T-cell (primary cell): ENCODE measurements at places on chromosomes 16 and 17.

DNA sequence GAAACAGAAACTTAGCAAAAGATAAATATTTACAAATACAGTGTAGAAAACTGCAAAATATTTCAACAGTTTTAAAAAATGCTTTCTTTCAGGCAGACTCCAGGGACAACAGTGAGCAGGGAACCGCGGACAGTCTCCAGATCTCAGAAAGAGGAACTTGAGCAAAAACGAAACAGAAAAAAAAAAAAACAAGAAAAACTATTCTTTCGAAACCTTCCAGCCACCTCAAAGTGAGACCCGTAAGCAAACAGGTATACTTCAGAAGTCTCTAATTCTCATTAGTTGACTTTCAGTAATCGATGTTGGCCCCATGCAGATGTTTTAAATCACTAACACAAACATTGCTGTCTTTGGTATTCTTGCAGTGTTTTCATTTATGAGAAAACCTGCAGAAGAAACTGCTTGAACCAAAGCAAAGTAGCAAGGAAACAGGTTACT, 15.7 kb upstream of the CCL1 start:
- DNase-seq = no peak

- no peak for DNase-seq
These were observed 4.9 kb upstream of the STAT5A start for GRCh38 chr17:42283241-42284023.

DNA sequence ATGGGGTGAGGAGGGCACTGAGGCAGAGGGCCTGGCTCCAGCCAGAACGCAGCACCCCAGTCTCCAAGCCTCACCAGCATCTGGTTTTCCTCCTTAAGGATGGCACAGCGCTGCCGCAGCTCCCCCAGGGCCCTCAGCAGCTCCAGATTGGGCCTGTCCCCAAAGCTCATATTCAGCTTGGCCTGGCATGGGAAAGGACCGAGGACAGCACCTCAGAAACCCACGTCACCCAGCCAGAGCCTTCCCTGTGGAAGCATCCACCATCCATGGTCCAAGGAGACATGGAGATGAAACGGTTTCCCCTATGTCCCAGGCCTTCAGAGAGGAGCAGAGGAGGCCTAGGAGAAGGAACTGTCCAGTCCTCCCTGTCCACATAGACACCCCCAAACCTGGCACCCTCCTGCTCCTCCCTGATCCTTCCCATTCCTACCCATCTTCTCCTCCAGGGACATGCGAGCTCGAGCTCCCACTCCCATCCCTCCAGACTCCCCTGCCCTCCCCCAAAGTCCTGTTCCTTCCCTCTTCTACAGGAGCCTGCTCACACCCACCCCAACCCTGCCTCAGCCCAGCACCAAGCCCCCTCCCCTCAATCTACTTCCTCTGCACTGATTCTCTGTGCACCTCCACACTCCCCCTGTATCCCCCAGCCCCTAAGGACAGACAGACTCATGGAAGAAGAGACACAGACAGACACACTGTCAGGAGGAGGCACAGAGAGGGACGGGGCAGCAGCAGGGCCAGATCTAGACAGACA, 1.8 kb downstream of the TSPOAP1 start:
- no peak for DNase-seq

DNA sequence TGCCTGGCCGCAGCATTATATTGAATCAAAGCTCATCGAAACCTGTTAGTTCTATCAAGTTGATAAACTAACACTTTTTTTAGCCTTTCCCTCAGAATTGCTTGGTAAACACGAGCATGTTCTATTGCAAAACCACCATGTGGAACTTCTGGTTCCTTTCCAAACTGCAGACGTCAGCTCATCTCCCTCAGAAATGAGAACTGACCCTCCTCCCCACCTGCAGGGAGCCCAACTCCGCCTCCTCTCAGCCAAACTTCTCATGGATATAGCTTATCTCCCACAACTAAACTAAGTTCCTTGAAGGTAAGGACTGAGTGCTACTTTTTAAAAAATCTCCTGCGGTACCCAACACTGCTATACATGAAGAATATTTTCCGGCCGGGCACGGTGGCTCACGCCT, 6.7 kb downstream of the SHMT1 start:
- no peak for DNase-seq

GRCh38 chr16:54027558-54027957, 259.0 kb downstream of the IRX3 start:
- DNase-seq = no peak

- peak; percentile 78 for DNase-seq
These were observed 1.4 kb downstream of the EIF5A start for GRCh38 chr17:7308625-7309433.

GRCh38 chr16:80151722-80152111, 389.1 kb upstream of the DYNLRB2 start:
- DNase-seq = no peak

GRCh38 chr16:50706250-50706649, 12.8 kb downstream of the NOD2 start:
- no peak for DNase-seq

- DNase-seq = no peak
These were observed 243.9 kb downstream of the CDH8 start for GRCh38 chr16:61792194-61792909.

GRCh38 chr17:9771465-9771864, 19.9 kb downstream of the DHRS7C start:
- no peak for DNase-seq

- DNase-seq = no peak
These were observed 76.3 kb downstream of the AMFR start for GRCh38 chr16:56349086-56349415.

GRCh38 chr16:7532534-7532933, 199.9 kb downstream of the RBFOX1 start:
- no peak for DNase-seq

GRCh38 chr16:83676086-83676485, 131.7 kb upstream of the HSBP1 start:
- DNase-seq = no peak

- DNase-seq = peak; percentile 31
These were observed 92.3 kb downstream of the PITPNC1 start for GRCh38 chr17:67469208-67469980.

GRCh38 chr17:83081684-83082201, 2.3 kb downstream of the METRNL start:
- peak; percentile 49 for DNase-seq

DNA sequence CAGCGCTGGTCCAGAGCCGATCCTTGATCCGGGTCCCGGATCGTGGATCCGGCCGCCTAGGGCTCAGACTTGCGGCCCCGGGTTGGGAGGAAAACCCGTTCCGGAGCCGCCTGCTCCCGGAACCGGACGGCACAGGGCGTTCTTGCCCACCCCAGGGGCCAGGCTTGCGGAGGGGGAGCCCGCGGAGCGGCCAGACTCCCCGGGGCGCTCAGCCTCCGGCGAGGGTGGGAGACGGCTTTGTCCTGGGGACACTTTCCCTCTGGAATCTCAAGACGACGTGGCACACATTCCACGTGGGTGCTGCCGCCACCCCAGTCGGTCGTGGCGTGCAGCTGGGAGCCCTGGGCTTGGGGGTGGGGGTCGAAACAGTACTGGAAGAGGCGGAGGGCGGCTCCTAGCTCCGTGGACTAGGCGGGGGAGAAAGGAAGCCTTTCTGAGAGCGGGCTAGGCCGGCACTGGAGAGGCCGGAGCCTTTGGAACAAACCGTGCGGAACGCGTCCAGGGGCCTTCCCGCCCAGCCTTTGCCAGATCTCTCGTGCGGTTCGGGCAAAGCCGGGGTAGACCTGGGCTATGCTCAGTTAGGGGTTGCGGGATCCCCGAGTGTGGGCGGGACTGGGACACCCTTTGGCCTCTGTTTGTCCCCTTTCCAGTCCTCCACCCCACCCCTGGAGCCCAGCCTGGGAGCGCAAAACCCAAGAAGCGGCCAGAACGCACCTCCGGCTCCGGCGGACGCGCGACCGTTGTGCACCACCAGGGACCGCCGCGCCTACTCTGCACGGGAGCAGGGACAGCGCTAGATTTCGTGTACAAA, 26.5 kb downstream of the SREBF1 start:
- no peak for DNase-seq

DNA sequence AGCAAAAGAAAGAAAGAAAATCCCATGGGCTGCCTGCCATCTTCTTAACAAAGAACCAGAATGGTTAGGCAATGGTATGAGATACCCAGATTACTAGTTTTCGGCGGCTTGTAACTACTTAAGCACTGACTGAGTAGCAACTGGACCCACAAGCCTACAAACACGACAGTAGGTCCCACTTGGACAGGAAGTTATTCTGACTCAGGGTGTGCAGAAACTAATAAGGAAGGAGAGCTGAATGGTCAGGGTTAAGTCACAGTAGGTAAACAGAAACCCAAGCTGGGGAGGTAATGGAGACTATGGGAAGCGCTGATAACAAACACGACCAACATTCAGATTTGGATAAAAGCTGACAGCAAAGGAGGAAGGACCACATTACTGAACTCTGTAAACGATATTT, 10.4 kb upstream of the HLF start:
- no peak for DNase-seq

GRCh38 chr16:24514096-24514495, 25.3 kb upstream of the RBBP6 start:
- no peak for DNase-seq

DNA sequence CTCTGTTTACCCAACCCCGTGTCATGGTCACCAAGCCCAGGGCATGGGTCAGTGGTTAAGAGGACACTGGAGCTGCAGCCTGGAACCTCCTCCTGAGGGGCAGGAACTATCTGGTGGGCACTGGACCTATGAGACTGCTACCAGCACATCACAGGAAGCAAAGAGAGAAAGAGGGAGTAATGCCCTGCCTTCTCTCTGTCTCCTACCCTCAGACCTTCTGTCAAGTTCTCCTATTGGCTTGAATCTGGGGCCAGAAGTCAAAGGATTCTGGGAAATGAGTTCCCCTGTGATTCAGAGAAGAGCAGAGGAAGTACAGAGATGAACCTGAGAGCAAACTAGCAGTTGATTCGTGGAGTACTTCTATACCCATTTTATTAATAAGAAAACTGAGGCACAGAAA, 123.0 kb upstream of the GNAO1 start:
- DNase-seq = no peak

GRCh38 chr16:87058728-87059250, 258.4 kb downstream of the C16orf95 start:
- no peak for DNase-seq

DNA sequence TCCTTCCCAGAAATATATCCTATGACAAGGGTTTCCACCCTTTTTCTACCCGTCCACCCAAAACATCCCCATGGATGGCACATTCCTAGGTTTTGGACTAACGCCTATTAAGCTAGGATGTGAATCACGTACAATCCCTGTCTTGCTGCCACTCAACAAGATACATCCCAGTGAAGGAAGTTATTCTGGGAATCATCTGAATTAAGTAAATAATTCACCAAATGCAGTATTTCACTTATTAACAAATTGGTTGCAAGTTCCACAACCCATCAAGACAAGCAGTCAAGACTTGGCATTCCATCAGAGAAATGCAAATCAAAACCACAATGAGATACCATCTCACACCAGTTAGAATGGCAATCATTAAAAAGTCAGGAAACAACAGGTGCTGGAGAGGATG, 32.1 kb downstream of the ASPA start:
- DNase-seq = no peak

DNA sequence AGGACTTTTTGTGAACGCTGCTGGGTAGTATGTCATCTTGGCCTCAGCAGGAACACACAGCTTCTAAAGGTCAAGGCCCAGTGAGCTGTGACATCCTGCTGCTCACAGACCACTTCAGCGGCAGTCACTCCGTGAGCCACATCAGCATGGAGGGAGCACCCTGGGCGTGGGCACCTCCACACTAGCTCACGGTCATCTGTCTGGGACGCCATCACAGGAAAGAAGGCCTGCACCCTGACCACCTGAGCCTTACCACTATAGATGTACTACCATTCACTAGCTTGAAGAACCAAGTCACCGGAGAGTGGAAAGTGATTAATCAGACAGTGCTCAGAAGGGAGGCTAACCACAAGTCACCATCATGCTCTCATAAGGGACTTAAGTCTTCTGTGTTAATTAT, 3.3 kb downstream of the AXIN1 start:
- DNase-seq = no peak

DNA sequence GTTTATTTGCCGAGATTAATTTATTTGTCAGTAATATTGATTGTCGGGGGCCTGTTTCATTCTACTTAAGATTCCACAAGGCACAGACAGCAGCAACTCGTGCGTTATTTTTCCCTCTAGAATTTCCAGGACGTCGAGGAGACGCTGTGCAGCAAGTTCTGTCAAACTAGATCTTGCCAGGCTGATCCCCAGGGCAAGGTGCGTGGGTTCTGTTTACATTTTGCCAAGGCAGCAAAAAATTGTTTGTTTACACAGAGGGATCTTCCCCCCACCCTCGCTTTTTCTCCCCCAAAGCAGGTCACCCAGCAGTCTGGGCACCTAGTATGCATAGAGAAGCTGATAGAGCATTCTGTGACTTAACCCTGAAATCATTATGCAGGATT, 111.4 kb downstream of the IRX3 start:
- no peak for DNase-seq

DNA sequence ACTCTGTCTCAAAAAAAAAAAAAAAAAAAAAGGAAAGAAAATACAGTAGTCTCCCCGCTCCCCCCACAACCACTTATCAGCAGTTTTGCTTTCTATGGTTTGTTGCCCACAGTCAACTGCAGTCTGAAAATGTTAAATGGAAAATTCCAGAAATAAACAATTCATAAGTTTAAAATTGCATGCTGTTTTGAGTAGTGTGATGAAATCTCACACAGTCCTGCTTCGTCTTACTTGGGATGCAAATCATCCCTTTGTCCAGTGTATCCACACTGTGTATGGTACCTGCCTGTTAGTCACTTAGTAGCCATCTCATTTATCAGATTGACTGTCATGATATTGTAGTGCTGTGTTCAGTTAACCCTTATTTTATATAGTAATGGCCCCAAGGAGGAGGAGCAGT, 41.5 kb downstream of the NF1 start:
- DNase-seq = no peak

DNA sequence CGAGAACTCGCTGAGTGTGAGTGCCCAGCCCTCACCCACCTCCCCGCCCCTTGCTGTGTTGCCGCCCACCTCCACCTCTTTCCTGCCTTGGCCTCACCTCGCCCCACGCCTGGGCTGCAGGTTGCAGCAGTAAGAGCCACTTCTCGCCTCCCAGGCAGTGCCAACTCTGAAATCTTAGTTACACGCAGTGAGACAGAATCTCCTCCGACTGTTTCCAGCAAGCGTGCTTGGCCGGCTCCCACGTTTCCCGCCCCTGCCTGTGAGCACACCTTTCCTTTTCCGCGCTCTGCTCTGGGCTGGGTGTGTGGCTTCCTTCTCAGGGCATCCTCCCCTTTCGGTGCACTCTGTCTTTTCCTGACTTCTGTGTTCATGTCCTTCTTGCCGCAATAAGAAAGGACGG, 5.7 kb downstream of the ENGASE start:
- DNase-seq = no peak

- DNase-seq = no peak
These were observed 998 bp upstream of the TMEM11 start for GRCh38 chr17:21214777-21215541.

DNA sequence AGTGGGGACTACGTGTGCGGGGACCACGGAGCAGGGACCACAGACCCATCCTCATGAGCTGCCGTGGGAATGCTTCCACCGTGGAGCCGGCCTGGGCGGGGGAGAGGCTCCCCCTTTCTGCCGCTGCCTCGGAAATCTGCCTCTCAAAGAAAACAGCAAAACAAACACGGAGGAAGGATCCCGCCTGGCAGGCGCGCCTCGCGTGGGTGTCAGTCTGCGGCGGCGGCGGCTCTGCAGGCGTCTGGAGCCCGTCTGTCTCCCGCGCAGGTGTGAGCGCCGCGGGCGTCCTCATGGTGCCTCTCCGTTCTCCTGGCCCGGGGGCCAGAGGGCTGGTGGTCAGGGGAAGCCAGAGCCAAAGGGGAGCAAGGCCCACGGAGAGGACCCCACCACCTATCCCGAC, 27.5 kb downstream of the GSE1 start:
- DNase-seq = no peak
